Right renal pelvis (tissue), 4 donors: ENCODE measurements at places on chromosomes 13 and 19. TPM values are rescaled to one million over a fixed set of nuclear protein-coding genes. Genes with fewer than 3 reads are reported as not detected.

- DNase-seq = no peak
These were observed 13.9 kb upstream of the FBXO27 start for GRCh38 chr19:39046037-39046821.

DNA sequence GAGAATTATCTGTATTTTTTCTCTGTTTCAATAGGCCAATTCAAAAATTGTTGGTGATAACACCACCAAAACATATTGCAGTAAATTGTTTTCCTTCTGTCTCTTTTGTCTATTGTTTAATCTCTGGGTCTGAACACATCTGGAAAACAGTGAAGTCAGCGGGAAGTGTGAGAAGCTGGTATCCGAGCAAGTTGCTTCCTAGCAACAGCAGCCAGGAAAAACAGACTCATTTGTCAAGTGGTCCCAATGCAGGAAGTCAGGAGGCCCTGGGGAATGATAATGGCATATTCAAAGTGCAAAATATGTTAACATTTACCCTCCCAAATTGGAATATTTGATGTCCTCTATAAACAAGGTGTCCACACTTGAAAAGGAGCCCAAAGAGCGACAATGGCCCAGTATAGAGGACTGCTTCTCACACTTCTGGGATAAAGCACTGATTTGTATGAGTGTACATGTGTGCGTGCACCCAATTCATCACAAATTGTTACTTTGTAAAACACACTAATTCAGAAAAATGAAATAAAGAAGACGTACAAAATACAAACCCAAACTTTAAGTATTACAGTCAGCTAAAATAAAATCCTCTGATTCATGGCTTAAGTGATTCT, 515.0 kb downstream of the TBC1D4 start:
- DNase-seq = no peak

DNA sequence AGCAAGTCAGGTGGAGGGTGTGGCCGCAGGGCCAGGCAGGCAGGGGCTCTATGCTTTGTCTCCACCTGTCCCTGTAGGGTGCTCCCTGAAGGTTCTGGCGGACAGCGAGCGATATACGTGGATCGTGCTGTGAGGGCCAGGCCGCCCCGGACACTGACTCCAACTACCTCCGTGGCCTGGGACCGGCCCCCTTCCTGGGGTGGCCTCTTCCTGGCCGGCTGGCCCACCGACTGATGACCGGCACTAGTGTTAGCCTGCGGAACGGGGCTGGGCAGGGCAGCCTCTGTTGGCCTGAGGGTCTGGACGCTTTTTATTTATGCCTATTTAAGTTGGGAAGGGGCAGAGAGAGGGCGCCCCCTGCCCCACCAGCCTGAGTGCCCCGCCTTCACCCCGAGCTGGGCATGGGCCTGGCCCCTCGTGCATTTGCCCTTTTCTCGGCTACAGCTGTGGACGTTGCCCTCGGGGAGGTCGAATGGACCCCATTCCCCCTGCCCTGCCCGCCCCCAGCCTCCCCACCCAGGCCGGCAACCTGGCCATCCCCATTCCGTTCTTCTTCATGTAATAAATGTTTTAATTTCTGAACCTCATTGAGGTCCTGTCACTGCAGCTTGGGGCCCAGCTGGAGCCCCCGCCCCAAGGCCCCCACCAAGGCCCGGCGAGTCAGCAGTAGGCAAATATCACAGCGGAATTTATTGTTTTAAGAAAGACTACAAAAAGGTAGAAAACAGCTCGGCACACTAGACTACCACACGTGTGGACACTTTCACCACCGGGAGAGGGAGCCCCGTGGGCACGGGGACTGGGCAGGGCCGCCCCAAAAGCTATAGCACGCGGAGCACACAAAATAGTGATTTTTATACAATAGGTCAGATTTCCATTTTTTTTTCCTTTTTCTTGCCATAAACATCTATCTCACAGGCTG, 8.8 kb downstream of the DCAF15 start:
- DNase-seq = no peak

DNA sequence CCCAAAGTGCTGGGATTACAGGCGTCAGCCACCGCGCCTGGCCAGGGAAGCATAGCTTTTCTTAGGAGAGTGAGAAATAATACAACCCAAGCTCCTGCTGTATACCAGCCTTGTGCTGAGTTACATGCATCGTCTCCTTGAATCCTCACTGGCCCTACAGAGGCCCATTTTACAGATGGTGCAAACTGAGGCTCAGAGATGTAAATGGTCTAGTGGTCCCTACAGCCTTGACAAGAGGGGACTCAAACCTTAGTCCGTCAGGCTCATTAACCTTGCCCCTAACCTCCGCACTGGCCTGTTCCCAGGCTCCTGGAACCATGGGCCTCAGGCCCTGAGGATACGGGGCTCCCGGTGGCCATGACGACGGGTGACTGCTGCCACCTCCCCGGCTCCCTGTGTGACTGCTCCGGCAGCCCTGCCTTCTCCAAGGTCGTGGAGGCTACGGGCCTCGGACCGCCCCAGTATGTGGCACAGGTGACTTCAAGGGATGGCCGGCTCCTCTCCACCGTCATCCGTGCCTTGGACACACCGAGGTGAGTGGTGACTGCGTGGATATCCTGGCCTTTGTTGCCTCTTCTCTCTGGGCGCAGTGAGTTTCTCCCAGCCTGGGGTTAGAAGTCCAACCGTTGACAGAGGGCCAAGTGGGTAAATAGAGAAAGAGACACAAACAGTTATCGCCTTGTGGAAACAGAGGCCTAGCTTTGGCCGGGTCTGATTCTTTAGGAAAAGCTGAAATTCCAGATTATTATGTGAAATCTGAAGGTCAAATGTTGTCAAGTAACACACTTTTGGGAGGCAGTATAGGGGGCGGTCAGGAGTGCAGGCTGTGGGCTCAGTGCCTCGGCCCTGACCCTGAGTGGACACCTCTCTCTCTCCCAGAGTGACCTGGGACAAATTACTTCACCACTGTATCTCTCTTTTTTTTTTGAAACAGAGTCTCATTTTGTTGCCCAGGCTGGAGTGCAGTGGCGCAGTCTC, 8.7 kb downstream of the MARCHF2 start:
- DNase-seq = no peak

GRCh38 chr13:36086117-36086516, 45.1 kb downstream of the DCLK1 start:
- DNase-seq = no peak

ZNF211 gene
- 34.2 TPM for polyA plus RNA-seq

NLRP4 gene
- polyA plus RNA-seq = not detected
